Activated CD4-positive, alpha-beta T cell treated with anti-CD3 and anti-CD28 coated beads, Interleukin-2, amount 10 ng/mL, durations not matched to agents 7 days and 5 days (primary cell): ENCODE measurements at places on chromosomes 5 and 9. TPM values are rescaled to one million over a fixed set of nuclear protein-coding genes. Genes with fewer than 3 reads are reported as not detected.

MAN1B1 gene
- total RNA-seq = 43.0 TPM

GRCh38 chr5:160792732-160793529 is 59.1 kb downstream of the ATP10B start:
- DNase-seq = no peak

GRCh38 chr5:125576822-125577221 is 830.4 kb upstream of the ZNF608 start:
- no peak for DNase-seq

DNA sequence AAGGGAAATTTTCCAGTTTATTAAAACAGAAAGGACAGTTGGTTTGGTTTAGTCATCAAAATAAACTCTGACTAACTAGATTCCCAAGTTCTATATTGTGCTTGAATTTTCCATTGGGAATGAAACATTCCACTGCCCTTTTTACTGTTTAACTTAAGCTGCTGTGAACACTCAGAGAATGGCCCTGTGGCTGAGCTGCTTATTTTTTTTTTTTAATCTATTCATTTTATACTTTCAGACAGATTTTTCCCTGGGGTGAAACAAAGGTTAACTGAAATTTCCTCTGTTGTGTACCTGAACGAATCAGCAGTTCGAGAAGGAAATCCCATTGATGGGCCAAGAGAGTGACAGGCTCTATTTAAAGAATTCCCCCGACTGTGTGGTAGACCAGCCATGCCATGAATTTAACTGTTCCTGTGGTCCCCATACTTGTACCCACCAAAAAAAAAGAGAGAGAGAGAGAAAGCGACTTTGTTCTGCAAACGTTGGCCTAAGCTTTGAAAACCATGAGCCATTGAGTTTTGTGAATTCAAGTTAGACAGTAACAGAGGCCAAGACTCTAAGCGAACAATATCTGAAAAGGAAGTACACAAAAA is 138.7 kb upstream of the GRHPR start:
- no peak for DNase-seq

GPR151 gene
- total RNA-seq = not detected

CDH6 gene
- not detected for total RNA-seq

PCDHB6 gene
- not detected for total RNA-seq

- no peak for DNase-seq
Measured at GRCh38 chr9:109193974-109194556, 27.0 kb upstream of the FRRS1L start.

GRCh38 chr5:23450187-23450586 is 57.2 kb upstream of the PRDM9 start:
- no peak for DNase-seq

GRCh38 chr9:112864403-112864802 is 26.3 kb downstream of the SLC46A2 start:
- no peak for DNase-seq

DNA sequence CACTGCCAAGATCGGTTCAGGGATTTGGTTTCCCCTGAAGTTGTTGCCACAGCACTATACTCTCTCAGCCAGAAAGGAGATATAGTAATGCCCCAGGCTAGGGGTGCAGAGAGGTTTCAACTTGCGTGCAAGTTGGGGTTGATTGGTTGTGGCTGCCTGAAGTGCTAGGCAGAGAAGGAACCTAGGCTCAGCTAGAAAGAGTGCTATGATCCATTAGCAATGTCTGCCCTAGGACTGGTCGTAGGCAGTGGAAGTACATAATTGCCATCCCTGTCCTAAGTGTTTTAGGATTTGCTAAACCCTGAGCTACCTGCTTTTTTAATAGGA is 136.6 kb upstream of the SMIM23 start:
- no peak for DNase-seq

DBH gene
- not detected for total RNA-seq

DNA sequence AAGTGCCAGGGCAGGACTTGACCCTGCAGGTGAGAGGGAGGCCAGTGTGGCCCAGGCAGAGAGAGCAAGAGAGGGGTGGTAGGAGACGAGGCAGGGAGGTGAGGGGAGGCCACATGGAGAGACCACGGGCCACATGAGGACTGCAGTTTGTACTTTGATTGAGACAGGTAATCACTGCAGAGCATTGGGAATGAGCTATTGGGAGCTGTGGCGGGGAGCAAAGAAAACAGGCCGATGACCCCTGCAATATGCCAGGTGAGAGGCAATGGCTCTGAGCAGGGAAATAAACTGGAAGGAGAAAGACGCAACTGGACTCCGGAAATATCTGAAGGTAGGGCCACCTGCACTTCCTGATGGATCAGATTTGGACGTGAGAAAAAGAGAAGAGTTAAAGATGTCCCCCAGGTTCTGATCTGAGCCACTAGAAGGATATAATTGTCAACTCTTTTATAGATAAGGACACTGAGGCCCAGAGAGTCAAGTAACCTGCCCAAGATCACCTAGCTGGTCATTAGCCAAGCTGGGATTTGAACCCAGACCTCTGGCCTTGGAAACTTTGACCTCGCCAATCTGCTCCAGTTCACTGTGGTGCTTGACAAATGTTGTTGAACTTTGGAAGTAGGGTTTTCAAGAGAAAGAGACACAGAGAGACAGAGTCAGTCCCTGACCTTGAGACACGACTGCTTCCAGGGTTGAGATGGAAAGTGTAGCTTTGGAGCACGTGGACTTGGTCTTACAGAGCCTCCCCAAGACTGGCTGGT is 42.3 kb downstream of the DUSP1 start:
- no peak for DNase-seq

GRCh38 chr5:173281910-173282309 is 46.3 kb downstream of the STC2 start:
- no peak for DNase-seq

DNA sequence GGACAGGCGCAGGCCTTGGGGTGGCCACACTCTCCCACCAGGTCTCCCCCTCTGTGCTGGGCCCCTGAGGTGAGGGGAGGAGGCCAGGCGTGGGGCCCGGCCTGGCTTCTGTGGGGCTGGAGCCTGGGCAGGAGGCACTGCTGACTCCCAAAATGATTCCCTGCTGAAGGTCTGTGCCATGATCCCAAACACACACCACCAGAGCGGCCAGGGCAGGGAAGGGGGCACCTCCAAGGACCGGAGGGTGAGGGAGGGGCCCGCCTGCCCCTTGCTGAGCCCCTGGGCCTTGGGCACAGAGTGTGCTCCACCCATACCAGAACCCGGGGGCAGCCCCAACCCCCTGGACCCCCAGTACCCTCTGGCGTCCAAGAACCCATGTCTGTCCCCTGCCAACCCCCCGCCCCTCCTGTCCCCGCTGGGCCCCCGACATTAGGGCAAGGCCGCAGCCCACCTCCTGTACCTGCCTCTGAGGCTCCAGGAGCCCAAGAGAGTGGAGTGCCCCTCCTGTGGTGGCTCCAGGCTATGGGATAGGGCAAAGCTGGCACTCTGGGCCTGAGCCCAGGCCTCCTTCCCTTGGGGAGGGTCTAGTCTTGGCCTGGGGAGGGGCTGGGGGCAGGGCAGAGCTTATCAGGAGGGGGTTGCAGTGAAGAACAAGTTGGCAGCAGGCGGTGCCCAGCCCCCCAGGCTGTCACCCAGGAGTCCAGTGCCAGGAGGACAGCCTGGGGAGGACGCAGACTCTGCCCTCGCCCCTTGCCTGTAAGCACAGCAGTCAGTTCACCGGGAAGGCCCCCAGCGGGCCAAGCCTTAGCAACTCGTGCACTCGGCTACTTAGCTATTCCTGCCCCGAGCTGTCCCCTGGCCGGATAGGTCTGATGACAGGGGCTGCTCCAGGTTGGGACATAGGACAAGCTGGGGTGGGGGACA is 2.6 kb upstream of the EGFL7 start:
- DNase-seq = no peak

SLC45A2 gene
- total RNA-seq = not detected

DNA sequence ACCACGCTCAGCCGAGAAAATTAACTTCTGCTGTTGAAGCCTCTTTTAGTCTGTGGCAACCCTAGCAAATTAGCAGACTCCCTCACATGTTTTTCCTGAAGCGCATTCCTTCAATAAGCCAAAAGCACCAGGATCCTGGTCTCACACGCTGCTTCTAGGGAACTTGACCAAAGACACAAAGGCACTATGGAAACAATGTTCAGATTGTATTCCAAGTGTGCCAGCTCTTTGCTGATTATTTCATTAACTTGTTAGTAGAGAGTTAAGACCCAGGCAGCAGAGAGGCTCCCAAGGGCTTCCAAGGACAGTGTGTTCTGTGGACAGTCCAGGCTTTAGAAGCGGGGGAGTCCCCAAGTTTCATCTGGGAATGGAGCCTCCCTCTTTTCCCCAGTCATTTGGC is 94.4 kb upstream of the BASP1 start:
- DNase-seq = no peak

TMEM8B gene
- 3.8 TPM for total RNA-seq

GRCh38 chr9:121898856-121899255 is 194.3 kb downstream of the TTLL11 start:
- DNase-seq = no peak

- no peak for DNase-seq
Measured at GRCh38 chr5:157956271-157956885, 97.4 kb upstream of the CLINT1 start.

GRCh38 chr9:126383406-126384046 is 56.9 kb downstream of the MVB12B start:
- no peak for DNase-seq

- peak; percentile 76 for DNase-seq
Measured at GRCh38 chr9:113580041-113580953, 116.8 kb downstream of the RGS3 start.

DNA sequence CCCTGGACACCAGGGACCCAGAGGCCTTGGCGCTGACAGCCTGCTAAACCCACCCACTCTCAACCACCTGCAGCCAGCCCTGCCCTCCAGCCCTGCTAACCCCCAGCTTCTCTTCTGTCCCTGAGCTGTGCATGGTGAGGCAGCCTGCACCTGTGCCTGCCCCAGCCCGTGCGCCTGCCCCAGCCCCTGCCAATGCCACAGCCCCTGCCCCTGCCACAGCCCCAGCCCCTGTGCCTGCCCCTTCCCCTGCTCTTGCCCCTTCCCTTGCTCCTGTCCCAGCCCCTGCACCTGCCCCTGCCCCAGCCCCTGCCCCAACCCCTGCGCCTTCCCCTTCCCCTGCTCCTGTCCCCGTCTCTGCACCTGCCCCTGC is 43.3 kb upstream of the IRX4 start:
- no peak for DNase-seq

- no peak for DNase-seq
Measured at GRCh38 chr9:136250676-136251075, 5.1 kb upstream of the QSOX2 start.

ENTREP1 gene
- not detected for total RNA-seq

- peak; percentile 28 for DNase-seq
Measured at GRCh38 chr9:109467936-109468335, 30.2 kb downstream of the PTPN3 start.

GRCh38 chr5:169670769-169671525 is 33.9 kb downstream of the DOCK2 start:
- DNase-seq = no peak

- DNase-seq = no peak
Measured at GRCh38 chr5:122315521-122315920, 3.5 kb downstream of the SNCAIP start.

MSMP gene
- total RNA-seq = not detected

- DNase-seq = no peak
Measured at GRCh38 chr5:54469622-54470021, 14.1 kb downstream of the HSPB3 start.

CERCAM gene
- total RNA-seq = 0.37 TPM

SPATA31D4 gene
- total RNA-seq = not detected

- DNase-seq = no peak
Measured at GRCh38 chr9:105816202-105816744, 121.9 kb downstream of the TMEM38B start.

ERBIN gene
- 70.2 TPM for total RNA-seq

DNA sequence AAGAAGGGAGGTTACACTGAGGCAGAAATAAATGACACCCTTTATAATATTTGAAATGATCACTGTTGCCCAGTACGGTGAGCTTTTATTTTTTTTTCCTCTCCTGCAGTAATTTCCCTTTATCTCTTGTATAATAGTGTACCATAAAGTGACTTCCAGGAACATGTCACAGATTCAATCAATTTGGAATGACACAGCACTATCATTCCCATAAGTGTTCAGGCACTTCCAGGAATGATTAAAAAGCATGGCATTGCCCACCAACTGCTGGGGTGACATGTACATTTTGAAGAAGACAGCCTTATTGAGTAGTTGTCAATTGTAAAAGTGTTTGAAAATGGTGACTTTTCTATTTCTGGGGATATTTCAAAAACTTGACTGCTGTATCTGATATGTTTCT is 1700.9 kb upstream of the NUDT12 start:
- no peak for DNase-seq

SH3TC2 gene
- not detected for total RNA-seq

GRCh38 chr5:893137-893506 is 438 bp downstream of the TRIP13 start:
- no peak for DNase-seq

WNK2 gene
- not detected for total RNA-seq

GRCh38 chr5:58012801-58013315 is 447.0 kb downstream of the PLK2 start:
- no peak for DNase-seq

CDH10 gene
- total RNA-seq = not detected

- DNase-seq = no peak
Measured at GRCh38 chr5:78574131-78574673, 74.4 kb downstream of the LHFPL2 start.

DNA sequence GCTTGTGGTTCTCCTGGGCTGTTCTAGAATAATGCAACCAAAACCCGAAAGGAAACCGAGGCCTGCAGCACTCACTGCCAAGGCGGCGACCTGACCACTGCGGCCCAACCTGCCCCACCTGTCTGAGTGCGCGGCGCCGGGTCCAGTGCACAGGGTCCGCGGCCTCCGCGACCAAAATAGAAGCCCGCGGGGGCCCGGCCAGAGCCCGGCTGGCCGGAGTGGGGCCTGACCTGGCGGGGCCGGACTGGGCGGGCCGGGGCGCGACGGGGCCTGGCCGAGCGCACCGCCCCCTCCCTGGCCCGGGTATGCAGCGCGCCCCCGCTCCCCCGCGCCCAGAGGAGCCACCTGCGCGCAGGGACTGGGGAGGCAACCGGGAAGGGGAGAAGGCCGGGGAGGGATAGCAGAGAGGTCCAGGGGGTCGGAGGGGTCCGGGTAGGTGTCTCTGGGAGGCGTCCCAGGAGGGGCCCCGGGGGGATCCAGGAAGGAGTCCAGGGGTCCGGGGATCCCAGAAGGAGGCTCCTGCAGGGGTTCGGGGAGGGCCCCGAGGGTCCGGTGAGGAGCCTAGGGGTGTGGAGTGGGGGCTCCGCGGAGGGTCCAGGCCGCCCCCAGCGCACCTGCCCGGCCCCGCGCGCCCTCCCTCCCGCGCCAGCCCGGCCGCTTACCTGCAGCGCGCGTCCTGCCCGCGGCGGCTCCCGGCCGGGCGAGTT is 503 bp downstream of the SEMA4D start:
- peak; percentile 59 for DNase-seq

DAB2 gene
- total RNA-seq = not detected

GRCh38 chr5:145521523-145521922 is 313.6 kb downstream of the PRELID2 start:
- no peak for DNase-seq

GRCh38 chr9:93127395-93127911 is 6.6 kb downstream of the NINJ1 start:
- DNase-seq = no peak

AFAP1L1 gene
- total RNA-seq = not detected
